Stimulated activated CD8-positive, alpha-beta memory T cell treated with anti-CD3 and anti-CD28 coated beads, Interleukin-12 subunit alpha, Interleukin-12 subunit beta, amount 100 ng/mL, for 4 hours (primary cell): ENCODE measurements at places on chromosomes 12 and 14.

DNA sequence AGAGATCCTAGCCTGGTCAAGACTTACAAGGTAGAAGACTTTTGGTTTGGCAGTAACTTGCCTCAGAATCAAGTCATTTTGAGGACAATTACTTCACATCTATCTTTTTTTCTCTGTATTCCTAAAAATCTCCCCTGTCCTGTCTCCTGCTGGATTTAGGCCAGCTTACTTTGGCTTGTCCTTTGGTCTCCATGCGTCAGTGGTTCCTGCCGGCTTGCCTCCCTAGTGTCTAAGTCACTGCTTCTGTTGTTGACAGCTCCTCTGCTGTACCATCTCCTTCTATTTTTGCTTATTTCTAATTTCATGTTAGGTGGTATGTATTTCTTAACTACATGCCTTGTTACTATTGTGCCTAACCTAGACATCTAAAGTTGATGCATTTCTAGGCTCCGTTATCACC, 39.7 kb upstream of the FBLN5 start:
- DNase-seq: no peak

- DNase-seq: no peak
Measured at GRCh38 chr14:56193347-56193746, 75.1 kb downstream of the PELI2 start.

GRCh38 chr12:92608151-92609091, 94.4 kb upstream of the PLEKHG7 start:
- no peak for DNase-seq

- no peak for DNase-seq
Measured at GRCh38 chr12:89943463-89943862, 234.8 kb upstream of the ATP2B1 start.

DNA sequence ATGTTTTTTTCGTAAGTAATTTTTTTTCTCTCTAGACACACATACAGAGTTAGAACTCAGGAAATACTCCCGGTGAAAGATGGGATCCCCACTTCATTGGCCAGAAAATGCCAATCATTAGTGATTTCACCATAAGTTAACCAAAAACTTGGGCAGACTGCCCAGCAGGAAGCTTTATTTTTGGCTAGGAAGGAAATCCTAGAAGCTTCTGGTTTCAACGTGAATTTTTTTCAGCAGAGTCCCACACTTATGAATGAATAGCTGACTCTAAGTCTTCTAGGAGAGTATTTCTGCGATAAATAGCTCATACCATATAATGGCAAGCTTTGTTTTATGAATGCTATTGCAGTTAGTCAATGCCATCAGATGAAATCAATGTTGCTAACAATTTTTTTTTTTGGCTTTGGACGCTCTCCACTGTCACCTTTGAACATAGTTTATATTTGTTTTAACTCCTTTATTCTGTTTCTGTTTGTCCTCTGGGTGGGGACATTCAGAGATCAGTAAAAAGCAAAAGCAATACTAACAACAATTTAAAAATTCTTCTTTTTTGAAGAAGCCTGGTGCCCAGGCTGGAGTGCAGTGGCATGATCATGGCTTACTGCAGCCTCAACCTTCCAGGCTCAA, 9.5 kb downstream of the PPP1CC start:
- no peak for DNase-seq

GRCh38 chr14:61602003-61602732, 93.1 kb upstream of the HIF1A start:
- DNase-seq: no peak

DNA sequence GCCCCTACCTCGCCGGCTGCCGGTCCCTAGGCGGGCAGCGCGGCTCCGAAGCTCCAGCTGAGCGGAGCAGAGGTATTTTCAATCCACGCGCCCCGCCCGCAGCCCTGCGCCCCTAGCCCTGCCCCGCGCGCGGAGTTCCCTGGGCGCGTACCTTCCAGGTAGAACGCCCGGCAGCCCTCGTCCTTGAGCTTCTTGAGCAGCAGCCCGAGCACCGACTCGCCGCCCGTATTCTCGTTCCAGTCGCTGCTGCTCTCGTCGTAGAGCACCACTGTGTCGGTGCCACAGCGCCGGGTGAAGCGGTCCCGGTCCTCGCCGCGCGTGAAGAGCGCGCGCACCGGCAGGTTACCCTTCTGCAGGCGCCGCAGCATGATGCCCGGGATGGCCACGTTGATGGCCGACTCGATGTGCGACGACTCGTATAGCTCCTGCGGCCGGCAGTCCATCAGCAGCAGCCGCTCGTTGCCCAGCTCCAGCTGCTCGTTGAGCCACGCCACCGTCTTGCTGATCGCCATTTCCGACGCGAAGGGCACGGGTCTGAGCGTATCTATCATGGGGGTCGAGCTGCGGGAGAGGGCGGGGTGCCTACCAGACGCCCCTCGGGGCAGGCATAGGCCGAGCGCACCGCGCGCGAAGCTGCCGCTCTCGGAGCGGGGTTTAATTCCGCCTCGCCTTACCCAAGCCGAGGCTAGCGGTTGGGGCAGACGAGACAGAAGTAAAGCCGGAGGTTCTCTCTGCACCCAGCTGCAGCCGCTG, 636 bp downstream of the DUSP6 start:
- peak; percentile 15 for DNase-seq

DNA sequence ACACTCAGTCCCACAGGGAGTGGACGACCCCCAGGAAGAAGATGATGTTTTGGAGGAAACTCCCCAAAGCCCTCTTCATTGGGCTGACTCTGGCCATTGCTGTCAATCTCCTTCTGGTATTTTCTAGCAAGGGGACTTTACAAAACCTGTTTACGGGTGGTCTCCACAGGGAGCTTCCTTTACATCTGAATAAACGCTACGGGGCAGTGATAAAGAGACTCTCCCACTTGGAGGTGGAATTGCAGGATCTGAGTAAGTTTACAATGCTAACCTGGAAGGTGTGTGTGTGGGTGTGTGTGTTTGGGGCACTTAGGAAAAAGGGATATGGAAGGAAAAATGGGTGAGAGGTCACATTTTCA, 416 bp downstream of the GALNT8 start:
- no peak for DNase-seq

- DNase-seq: no peak
Measured at GRCh38 chr14:105315211-105315721, 718 bp downstream of the PACS2 start.

DNA sequence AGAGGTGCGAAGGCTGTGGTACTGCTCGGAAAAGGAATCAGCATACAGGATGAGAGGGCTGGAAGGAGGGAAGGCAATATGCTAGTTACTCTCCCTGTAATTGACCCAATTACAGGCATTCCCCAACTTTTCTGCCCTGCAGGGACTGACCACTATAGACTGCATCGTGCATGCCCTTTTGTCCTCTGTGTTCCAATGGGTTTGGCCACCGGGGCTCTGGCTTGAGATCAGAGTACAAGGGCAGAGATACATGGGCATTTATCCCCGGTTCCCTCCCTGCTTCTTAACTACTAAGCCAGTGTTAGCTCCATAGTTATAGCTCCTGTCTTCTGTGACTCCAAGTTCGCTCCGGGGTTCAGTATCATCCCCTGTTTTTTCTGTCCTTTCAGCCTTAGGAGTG, 59.7 kb downstream of the GTF2A1 start:
- DNase-seq: no peak

DNA sequence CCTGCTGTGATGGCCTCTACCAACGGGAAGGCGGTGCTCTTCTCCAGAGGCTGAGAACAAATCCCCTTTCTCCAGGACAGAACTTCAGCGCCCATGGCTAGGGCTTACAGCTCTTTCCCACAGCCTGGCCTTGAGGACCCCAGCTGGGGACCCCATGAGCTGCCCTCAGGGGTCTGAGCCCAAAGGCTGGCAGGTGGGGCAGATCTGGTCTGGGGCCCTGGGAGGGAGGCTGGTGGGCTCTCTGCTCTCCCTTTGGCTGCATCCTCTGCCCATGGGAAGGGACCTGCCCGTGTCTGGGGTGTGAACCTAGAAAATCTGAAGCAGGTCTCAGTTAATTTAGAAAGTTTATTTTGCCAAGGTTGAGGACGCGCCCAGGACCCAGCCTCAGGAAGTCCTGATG, 322.1 kb downstream of the ADGRD1 start:
- DNase-seq: no peak

DNA sequence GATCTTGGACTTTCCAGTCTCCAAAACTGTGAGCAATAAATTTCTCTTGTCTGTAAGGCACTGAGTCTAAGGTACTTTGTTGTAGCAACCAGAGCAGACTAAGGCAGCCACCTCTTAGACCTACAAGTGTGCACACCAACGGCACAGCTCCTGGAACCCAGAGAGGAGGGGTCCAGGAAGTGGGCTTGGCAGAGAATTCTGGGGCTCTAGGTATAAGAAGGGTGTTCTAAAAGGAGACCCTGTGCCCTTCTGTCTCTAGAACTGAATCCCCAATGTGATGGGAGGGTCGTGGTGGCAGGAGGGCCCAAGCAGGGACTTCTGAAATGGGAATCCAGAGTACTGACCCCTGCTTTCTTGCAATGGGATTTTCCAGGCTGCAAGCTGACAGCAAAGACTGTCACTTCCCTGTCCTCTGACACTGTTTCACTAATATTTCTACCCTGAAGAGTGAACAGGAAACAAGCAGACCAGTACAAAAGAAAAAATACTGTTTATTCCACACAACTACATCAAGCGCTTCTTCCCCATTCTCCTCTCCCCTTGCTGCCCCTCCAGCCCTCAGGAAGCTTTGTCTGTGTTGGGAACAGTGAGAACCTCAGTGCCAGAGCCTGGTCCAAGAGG, 13.6 kb upstream of the TFCP2 start:
- DNase-seq: no peak

DNA sequence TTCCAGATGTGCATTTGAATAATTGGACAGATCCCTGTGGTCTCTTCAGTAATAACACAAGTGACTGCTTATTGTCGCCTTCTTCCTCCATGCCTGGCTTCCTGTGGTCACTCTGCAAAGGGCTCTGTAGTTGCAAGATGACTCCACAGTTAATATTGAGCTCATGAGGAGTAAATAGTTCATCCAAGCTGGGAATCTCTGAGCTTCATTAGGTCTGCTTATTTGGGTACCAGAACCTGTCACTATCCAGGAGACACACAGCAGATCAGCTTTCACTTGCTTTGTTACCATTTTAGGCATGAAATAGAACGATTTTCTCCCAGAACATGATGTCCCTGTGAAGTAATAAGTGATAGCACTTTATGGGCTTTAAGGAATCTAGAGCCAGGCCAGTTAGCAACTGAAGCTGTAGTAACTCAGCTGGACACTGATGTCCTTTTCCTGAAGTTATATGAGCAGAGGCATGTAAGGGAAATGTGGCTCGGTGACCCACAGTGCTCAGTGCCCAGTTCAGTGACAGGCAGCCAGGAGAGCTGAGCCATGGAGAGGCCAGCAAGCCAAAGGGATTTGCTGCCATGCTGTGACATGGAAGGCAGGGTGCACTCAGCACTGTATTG, 50.1 kb downstream of the CRADD start:
- no peak for DNase-seq

- peak; percentile 15 for DNase-seq
Measured at GRCh38 chr14:71138448-71139293, 231.4 kb downstream of the PCNX1 start.

DNA sequence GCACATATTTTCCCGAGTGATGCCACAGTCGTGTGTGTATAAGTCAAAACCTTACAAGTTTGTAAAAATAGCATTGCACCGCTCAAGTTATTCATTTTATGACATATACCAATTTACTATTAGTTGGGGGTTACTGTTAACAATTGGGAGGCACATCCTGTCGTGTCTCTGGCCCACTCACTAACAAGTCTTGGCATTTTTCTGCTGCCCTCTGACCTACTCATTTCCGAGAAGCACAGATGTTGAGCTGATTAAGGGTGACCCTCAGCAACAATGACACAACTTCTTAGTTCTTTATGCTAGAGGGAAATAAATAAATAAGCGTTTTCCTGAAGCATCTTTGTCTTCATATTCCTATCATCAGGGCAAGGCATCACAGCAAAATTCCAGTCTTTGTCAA, 6.8 kb upstream of the ATG14 start:
- no peak for DNase-seq

- DNase-seq: no peak
Measured at GRCh38 chr14:69581316-69581935, 6.8 kb upstream of the CCDC177 start.

DNA sequence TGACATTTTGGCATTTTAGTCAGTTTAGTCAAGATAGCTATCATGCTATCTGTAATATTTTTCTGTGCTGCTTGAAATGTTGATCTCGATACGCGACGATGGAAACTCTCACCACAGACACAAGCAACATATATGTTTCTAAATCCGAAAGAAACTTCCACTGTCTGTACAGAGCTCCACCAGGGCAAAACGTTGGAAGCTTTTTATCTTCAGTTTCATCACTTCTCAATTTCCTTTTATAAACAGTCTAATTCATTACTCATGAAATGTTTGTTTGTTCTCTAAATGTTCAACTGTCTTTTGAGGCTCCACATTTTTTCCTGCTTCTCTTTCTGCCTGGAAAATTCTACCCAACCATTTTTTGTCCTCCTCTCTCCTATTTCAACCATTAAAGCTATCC, 737.6 kb downstream of the SLC16A7 start:
- no peak for DNase-seq

DNA sequence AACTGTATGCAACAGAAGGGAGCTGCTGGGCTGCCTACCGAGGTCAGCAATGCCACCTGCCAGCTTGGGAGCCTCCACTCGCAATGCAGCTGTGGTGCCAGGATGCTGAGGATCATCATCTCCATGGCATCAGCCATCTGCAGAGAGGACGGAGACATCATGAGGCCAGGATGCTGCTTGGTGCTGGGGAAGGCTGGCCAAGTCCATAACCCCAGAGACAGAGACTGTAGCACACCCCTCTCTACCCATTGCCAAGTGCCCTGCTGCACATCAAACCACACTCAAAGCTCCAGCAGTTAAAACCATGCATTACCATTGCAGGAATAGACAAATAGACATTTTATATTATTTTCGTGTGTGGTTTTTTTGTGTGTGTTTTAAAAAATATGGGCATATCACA, 43.5 kb downstream of the SVOP start:
- DNase-seq: no peak

DNA sequence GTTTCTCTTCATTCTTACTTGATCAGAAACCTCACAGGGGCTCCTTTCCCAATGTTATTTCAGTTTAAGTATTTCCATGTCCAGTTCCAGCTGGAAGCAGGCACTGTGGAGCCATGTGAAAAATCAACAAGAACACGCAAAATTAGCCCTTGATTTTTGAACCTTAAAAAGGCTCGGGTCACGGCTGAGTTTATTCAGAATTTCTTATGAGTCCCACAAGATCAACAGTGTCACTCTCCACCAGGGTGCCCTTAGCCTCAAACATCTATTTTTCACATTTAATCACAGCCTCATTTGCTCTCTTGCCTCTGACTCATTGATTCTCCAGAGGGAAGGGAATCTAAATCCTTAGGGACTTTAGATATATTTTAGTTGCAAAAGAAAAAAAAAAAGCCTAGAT, 157.7 kb upstream of the AVPR1A start:
- DNase-seq: no peak

DNA sequence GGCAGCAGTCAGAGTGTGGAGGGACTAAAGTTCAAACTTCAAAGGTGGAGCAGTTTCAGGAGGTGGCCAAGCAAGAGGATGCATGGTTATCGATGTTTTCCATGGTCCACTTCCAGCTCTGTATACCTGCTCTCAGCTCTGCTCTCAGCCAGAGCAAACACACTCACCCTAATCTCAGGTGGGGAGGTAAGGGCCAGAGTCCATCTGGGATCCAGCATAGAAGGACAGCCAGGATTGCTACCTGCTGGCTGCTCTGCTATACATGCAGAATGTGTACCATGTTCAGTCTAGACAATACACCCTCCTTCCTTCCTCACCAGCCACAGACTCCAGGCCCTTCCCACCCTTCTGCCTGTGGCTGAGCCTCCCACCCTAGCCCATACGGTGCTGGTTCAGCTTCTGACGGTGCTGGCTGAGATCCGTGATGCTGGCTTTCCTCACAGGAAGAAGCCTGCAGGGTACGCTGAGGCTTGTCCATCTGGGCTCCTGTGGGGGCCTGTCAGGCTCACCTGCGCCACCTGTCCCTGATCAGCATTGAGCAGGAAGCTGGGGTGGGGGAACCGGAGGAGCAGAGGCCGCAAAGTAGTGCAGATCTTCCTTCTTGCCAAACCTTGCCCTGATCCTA, 2.4 kb downstream of the CBLN3 start:
- no peak for DNase-seq
